ENCODE measurements at places on chromosomes 11 and 22.

GRCh38 chr11:102709201-102709945 lies 3.8 kb upstream of the MMP27 start:
- no peak for DNase-seq

GRCh38 chr11:96103102-96103501 lies 179.2 kb upstream of the MTMR2 start:
- DNase-seq, result no peak

DNA sequence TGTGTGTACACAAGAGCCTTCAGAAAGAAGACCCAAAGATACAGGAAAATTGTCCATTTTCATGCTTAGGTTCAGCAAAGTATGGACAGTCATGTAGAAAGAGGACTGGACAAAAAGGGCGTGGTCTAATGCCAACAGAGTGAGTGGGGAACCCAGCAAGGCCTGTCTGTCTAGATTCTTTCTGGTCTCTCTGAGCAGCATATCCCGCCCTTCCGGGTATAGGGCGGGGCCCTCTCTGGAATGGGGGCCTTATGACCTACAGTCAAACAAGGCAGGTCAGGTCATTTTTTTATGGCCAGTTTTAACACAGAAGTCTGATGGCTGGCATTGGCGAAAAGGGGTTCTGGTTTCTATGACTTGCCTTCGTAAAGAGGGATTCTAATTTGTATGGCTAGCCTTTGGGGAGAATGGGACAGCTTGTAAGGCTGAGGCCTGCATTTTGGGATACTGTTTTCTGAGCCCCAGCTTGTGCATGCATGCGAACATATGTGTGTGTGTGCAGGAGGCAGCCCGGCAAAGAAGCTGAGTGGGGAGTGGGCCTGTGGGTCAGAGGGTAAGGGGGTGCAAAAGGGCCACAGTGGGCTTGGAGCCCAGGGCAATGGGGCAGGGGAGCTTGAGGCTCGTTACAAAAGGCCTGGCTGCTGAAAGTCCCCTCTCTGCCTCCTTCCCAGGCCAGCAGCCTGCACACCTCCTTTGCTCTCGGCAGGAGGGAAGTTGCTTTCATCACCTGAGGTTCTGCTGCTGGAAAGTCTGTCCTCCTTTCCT lies 130.5 kb upstream of the B3GAT1 start:
- DNase-seq, result no peak

DNA sequence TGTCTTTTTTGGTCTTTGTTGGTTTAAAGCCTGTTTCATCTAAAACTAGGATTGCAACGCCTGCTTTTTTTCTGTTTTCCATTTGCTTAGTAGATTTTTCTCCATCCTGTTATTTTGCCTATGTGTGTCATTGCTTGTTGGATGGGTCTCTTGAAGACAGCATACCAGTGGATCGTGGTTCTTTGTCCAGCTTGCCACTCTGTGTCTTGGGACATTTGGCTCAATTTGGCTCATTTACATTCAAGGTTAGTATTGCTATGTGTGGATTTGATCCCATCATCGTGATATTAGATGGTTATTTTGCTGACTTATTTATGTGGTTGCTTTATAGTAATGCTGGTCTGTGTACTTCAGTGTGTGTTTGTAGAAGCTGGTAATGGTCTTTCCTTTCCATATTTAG lies 31.4 kb upstream of the ANKK1 start:
- no peak for DNase-seq

GRCh38 chr22:42780070-42780540 lies 59.4 kb upstream of the A4GALT start:
- no peak for DNase-seq

DNA sequence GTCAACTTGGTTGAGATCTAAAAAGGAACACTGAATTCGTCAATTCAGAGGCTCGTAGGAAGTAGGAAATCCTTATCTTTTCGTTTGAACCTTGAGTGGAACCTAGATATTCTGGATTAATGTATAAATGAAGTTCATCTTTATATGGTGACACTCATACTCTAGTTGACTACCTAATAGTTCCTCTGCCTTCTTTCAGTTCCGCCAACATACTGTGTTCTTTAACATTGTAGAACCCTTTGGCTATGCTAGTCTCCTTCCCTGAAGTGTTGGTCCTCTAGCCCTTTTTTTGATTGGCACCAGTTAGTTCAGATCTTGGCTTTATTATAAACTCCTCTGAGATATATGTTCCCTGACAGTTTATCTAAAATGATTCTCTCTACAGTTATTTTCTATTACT lies 1.5 kb downstream of the ATM start:
- no peak for DNase-seq

DNA sequence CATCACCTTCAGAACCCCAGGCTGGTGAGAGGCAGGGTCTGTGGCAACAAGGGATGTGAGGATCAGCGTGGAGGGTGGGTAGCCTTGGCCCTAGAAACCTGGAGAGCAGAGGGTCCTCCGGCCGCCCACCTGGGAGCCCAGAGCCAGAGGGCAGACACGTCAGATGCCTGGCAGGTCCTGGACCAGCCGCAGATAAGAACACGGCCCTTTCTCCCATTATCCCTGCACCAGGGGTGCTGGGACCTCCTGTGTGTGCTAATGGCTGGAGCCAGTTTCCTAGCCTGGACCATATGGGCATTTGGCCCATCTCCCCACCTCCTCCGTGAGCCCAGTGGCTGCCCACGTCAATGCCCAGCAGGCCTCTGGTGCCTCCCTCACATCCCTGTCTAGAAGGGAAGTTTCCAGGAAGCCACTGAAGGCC lies 88.4 kb downstream of the MORC2 start:
- no peak for DNase-seq

DNA sequence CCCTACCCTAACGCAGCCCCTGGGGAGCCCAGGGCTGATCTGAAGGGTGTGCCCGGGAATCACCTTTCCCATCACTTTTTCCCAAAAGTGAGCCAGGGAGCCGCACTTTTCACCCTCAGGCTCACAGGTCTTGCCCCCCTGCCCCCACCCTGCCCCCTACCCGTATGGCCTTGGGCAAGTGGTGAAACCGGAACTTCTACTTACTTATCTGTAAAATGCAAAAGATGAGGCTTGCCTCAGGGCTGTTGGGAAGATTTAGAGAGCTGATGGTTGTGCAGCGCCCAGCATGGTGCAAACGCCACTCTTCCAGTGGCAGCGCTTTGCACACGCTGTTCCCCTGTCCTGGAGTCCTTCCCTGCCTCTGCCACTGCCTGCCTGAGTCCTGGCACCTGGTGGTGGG lies 8.0 kb downstream of the SYT12 start:
- DNase-seq, result no peak

DNA sequence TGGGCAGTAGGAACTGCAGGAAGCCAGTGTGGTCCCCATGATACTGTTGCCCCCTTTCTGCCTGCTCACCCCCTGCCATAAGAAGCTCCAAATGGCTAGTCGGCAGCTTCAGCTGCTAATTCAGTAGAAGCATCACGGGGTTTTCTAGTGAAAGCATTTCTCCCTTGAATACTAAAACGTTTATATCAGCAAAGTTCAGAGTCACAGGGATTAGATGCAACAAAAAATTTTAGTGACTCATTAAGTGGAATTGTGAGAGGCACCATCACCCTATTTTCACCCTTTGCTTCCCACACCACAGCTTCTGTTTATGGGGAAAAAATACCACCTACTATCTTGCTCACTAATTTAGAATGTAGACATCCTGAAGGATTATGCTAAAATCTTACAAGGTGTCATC lies 25.2 kb downstream of the RAB39A start:
- DNase-seq, result no peak

- no peak for DNase-seq
These were observed 11.4 kb downstream of the DNAJB13 start for GRCh38 chr11:73962101-73962705.

DNA sequence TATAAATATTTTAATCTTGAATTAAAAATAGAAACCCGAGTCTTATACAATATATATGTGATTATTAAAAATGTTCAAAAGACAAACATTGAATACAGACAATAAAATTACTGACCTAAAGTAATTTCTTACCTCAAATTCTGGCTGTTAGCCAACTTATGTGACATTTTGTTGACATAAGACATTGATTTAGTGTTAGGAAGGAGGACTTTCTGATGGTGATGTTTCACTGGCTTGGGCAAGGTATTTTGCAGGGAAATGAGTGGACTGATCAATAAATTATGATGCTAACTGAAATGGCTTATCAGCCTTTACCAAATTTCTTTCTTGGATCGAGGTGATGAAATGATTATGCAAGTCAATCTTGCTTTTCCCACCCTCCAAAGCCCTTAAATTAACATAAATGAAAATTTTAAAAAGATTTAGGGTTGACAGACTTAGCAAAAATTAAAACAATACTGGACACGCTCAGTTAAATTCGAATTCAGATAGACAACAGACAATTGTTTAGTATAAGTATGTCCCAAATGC lies 33.2 kb upstream of the FZD4 start:
- DNase-seq, result no peak

DNA sequence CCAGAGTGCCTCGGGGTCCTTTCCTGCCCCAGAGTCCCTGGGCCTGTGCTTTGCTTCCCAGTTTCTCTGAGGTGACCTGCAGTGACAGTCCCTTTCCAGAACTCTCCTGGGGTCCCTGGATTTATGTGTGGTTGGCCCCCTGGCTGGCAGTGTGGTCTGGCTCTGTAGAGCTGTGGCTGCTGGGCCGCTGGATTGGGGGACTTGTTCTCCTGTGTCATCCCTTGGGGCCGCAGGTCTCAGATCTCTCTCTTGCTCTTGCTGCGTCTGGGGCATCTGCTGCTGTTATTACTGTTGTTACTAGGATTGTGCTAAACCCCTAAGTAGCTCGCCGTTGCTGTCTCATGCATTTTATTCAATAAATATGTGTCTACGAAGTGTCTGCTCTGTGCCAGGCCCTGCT lies 31.9 kb downstream of the FAM83F start:
- DNase-seq, result no peak

DNA sequence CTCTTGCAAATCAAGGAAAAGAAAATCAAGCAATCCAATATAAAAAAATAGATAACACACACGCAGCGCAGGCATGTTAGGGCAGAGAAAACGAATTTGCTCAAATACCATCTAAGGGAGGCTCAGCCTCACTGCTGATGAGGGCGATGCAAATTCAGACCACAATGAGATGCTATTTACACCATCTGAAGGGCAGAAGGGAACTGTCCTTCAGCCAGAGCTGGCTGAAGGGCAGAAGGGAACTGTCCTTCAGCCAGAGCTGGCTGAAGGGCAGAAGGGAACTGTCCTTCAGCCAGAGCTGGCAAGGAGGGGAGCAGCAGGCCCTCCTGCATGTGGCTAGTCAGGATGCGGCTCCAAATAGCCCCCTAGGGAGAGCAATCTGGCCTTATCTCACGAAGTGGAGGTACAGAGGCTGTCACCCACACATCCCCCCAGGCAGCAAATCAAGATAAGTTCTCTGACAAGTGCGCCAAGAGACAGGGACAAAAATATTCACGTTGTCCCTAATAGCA lies 7.6 kb upstream of the SLC39A13 start:
- DNase-seq, result no peak

GRCh38 chr11:72996959-72997358 lies 145.2 kb downstream of the FCHSD2 start:
- DNase-seq, result no peak

- no peak for DNase-seq
These were observed 10.9 kb downstream of the PDGFB start for GRCh38 chr22:39233710-39234471.

GRCh38 chr22:25929321-25929878 lies 187.4 kb downstream of the MYO18B start:
- no peak for DNase-seq

DNA sequence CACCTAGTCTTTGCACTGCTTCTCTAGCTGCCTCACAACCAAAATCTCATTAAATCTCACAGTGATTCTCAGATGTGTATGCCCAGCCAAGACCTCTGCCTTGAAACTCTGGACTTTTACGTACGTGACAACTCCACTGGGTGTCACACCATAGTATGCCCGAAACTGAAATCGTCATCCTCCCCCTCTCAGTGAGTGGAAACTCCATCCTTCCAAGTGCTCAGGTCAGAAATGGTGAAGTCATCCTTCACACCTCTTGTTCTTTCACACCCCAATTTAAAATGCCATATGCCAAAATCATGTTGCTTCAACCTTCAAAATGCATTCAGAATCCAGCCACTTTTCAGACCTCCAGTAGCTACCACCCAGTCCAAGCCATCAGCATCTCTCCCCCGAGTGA lies 42.5 kb downstream of the SFI1 start:
- DNase-seq, result no peak

DNA sequence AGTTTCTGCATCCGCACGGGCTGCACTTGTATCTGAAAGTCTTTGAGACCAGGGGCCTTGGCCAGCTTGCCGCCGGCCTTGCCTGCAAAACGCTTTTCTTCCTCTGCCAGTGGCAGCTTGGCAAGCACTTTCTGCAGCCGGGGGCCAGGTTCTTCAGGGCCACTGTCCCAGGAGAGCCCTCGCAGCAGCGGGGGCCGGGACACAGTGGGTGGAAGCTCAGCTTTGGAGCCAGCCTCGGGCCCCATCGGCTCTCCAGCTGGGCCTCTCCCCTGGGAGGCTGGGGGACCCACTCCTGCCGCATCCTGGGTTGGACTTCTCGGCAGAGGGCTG lies 57.5 kb upstream of the LYVE1 start:
- no peak for DNase-seq

DNA sequence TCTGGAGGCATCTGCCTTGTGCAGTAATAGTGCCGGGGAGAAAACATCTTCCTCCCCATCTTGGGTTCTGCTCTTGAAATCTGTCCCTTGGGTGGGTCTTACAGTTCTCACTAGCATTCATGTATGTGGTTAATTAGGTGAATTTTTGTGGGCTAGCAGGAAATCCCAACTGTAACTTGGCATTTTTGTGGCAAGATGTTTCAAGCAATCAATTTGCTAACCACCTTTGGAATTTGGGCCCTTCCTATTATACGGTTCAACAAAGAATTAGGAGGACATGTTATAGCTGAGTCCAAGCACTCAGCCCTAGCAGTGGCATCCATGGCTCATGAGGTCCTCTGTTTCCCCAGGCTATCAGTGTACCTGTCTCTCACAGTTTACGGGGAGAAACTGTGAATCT lies 89.1 kb upstream of the MTNR1B start:
- DNase-seq, result no peak

DNA sequence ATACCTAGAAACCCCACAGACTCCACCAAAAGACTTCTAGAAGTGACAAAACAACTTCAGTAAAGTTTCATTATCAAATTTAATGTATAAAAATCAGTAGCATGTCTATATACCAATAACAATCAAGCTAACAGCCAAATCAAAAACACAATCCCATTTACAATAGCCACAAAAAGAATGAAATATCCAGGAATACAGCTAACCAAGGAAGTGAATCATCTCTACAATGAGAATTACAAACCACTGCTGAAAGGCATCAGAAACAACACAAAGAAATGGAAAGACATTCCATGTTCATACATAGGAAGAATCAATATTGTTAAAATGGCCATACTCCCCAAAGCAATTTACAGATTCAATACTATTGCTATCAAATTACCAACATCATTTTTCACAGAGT lies 46.0 kb downstream of the PRCP start:
- DNase-seq, result no peak

- no peak for DNase-seq
These were observed 17.5 kb upstream of the CDC42EP2 start for GRCh38 chr11:65297026-65297672.
